ENCODE measurements at places on chromosomes 1 and 21.
A peak's percentile ranks its signal among the peaks of the same experiment; 100 is the strongest.

GRCh38 chr1:34267326-34267725 lies 90.6 kb downstream of the C1orf94 start:
- DNase-seq, result no peak

- no peak for DNase-seq
Observed at GRCh38 chr1:185920602-185921001, 186.4 kb downstream of the HMCN1 start.

DNA sequence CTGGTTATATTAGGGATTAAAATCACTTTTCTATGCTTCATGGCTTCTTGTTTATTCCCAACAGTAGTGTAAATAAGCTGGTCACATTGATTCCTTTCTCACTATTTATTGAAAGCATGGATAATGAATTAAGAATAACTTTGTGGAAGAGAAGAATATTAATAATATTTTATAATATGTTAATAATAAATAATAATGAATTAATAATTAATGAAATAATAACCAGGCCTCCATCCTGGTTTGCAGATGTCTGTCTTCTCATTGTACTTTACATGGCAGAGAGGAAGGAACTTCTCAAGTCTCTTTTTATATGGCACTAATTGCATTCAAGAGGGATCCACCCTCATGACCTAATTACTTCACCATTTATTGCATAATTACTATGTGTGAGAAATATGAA lies 473.5 kb downstream of the PTPRC start:
- no peak for DNase-seq

GRCh38 chr1:208230668-208231529 lies 13.3 kb downstream of the PLXNA2 start:
- no peak for DNase-seq

DNA sequence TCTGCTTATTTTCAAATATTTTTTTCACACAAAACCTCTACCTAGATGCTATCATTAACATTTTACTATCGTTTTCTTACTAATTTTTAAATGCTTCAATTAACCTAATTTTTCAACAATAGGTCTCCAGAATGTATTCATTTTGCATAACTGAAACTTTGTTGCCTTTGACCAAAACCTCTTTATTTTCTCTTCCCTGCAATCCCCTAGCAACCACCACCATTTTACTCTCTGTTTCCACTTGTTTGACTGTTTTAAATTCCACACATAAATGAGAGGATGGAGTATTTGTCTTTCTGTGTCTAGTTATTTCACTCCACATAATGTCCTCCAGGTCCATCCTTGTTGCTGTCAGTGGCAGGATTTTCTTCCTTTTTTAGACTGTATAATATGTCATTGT lies 9.5 kb upstream of the F13B start:
- no peak for DNase-seq

DNA sequence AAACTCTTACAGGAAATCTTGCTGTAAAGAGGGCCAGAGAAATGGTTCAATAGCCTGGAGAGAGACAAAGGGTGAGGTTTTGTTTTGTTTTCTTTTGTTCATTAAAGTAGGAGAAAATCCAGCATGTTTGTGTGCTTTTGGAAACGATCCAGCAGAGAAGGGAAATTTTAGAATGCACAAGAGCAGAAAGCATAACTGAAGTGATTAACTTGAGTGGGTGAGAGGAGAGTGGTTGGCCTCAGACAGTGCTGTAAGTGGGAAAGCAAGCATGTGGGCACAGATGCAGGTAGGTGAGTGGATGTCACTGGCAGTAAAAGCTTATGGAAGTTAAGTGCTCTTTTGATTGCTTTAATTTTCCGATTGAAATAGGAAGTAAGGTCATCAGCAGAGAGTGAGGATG lies 50.2 kb downstream of the EEIG2 start:
- DNase-seq, result no peak

- DNase-seq, result no peak
Observed at GRCh38 chr1:219049501-219049900, 124.2 kb upstream of the LYPLAL1 start.

- no peak for DNase-seq
Observed at GRCh38 chr1:2948751-2949680, 72.3 kb upstream of the ACTRT2 start.

DNA sequence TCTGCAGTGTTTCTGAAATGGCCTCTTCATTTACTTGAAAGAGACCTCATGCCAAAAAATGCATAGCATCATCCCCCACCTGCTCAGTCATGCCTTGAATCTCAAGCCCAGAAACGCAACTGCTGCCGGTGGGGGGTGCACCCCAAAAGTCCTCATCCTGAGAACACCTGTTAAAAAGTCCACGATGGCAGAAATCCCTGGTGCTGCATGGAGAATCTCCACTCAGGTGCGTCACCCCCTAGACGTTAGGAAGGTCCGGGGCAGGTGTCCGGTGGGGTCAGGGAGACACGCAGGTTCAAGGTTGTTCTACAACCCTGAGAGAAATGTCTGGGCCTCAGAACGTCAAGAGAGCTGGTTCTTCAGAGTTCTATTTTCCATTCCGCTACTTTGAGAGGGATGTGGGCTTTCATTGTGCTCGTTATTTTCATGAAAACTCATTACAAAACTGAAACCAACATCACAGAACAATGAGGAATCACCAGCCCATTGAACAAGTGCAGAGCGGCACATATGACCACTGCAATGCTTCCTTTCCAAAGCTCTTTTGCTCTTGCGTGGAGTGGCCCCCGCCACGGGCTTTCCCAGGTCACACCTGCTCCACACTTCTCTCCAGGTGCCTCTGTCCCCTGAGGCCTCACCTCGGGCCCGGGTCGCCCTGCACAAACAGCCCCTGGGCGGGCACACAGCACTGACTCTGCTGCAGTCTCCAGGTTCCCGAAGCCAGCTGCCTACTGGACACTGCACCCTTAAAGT lies 201.9 kb downstream of the TOMM20 start:
- peak; percentile 58 for DNase-seq

DNA sequence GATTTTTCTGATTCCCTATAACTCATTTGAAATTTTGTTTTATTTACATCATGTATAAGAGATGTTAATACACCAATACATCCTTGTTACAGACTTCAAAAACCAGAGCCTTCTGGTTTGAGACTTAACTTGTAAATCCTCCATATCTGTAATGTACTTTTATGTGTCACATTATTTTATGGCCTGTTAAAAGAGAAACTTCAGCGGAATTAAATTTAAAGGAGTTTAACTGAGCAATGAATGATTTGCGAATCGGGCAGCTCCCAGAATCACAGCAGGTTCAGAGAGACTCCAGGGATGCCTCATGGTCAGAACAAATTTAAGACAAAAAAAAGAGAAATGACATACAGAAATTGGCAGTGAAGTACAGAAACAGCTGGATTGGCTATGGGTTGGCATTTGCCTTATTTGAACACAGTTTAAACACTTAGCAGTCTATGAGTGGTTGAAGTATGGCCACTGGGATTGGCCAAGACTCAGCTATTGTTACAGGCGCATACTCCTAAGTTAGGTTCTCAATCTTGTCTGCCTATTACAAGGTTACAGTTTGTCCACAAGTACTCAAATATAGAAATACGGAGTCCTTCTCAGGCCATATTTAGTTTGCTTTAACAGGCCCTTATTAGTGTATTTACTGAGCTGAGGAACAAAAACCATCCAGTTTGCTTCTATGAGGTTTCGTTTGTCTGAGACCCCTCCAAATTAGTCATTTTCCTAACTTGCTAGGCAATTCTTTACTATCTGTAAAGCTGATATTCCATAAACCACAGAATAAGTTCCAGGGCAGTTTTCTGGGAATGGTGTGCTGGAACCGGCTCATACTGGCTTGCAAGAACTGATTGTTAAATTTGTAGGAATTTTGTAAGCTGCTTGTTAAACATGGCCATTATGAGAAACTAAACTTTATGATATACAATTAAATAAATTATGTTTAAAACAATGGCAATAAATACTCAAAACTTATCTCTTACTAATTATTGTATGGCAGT lies 56.2 kb upstream of the WDR26 start:
- DNase-seq, result no peak

DNA sequence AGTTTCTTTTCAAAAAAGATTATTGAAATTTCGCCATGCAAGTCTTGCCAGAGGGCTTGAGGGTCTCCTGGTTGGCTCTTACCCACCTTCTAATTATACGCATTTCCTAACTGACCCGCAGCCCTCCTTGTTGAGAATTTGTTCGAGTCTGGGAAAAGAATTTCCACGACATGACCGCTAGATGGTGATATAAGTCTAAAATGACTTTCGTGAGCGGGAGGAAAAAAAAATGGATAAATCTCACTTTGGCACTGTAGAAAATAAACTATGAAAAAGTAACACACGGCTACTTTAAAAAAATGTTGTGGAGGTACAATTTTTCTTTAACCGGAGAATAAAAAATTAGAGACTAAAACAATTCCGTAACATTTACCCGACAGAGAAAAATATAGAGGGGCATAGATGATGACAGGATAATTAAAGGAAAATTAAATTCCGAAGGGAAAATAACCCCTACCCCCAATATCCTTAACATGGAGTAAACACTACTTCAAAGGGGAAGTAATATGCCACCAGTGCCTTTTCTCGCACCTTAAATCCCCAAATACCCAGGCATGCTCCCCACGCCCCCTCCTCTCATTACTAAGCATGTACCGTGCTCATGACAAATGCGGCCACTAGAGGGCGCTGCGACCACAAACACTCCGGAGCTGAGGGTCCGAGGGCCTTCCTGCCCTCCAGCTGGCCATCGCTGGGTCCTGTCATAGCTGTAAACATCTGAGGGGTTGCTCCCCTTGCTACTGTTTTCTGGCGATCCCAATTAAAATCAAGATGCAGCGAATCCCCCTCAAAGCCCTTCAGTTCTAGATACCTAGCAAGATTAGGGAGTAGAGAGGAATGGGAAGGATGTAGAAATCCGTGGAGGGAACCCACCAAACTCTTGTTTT lies 266.9 kb downstream of the ASTN1 start:
- no peak for DNase-seq

DNA sequence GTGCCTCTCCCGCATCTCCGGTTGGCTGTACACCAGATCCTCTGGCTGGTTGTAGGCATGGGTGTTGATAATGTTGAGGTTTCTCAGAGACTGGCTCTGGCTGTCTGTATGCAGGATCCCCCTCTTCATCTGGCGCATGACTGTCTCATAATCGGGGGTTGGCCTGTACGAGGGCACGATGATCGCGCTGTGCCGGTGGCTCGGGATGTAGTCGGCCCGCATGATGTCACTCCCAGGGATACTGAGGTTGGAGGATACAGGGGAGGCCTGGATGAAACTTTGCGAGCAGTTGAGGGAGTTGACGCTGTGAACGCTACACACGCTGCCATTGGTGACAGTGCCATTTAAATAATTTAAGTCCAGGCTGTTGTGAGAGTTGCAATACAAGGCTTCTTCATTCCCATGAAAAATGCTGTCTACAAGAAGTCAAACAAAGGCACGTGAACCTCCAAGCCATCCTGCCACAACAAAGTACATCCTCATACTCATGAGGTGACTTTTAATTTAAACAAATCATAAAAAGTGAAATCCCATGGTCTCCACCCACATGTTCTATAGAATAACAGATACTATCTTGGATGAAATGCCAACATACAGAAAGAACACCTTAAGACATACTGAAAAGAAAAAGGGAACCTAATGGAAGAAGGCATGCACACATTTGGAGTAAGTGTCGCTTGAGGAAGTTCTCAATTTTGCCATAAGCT lies 103.6 kb downstream of the SMYD2 start:
- no peak for DNase-seq

GRCh38 chr1:161739865-161740566 lies 9.6 kb upstream of the DUSP12 start:
- peak; percentile 61 for DNase-seq

- no peak for DNase-seq
Observed at GRCh38 chr1:101918277-101918676, 78.4 kb downstream of the OLFM3 start.

DNA sequence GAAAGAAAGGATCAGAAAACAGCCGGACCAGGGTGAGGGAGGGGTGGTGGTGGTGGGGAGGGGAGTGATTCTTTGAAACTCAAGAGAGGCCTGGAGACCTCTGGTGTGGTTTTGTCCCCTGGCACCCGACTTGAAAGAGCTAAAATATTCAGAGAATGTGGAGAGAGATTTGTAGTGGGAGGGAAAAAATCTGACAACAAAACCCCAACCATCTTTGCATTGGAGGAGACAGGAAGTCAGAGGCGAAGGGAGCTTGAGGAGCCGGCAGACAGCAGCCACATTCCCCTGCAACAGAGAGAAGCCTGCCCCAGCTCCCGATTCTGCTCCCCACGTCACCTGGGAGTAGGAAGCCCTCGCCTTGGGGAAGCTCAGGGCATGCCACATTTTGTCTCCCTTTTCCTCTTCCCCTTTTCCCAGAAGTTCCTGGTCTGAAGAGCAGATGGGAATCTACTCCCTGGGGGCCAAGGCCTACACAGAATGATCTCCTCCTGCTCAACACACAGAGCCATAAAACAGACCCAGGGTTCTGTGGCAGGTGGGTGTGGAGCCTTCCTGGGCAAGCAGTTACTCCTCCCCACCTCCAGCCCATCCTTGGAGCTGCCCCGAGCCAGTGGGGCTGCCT lies 84.9 kb downstream of the ITPKB start:
- no peak for DNase-seq

GRCh38 chr21:35833991-35834390 lies 226.3 kb downstream of the SETD4 start:
- DNase-seq, result no peak

DNA sequence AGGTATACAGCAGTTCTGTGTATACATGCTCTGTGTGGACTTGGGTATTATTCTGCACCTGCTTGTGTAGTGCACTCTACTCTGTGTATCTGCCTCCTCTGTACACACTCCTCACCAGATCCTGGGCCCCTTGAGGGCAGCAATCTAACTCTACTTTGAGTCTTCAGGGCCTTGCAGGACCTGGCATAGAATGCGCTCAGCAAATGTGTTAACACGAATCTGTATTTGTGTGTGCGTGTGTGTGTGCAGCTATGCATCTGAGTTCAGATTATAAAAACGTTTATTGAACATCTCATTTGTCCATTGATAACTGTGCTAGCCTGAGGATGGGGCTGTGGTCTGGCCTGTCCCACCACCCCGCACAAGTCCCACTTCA lies 3.9 kb upstream of the MEF2D start:
- no peak for DNase-seq

DNA sequence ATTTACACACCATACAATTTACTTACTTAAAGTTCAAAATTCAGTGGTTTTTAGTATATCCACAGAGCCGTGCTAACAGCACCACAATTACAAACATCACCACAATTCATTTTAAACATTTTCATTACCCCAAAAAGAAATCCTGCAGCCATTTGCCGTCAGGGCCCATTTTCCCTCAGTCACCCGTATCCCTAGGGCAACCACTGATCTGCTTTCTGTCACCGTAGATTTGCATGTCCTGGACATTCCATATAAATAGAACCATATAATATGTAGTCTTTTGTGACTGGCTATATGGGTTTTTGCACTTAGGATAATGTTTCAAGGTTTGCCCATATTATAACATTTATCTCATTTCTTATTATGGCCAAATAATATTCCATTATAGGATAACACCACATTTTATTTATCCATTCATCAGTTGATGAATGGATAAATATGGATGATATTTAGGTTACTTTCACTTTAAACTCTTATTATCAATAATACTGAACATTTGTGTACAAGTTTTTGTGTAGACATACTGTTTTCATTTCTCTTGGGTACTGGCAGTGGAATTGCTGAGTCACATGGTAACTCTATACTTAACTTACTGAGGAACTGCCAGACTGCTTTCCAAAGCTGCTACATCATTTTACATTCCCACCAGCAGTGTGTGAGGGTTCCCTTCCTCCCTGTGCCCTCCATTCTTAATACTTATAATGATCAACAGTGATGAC lies 68.9 kb downstream of the ST3GAL3 start:
- DNase-seq, result no peak
